ENCODE measurements at places on chromosomes 7 and 10.

DNA sequence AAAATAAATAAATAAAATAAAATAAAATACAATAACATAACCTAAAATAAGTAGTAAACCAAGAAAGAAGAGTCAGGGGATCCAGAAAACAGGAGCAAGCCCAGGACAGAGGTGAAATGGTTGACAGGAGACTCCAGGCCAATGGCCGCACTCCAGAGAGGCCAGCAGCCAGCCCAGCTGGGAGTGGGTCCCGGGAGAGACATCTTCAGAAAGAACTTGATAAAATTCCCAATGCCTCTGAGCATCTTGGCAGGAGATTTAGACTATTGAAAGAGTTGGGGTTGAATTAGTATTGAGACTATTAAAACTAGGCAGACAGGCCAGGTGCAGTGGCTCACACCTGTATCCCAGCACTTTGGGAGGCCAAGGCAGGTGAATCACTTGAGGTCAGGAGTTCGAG is 62.6 kb downstream of the CLIP2 start:
- no peak for DNase-seq

DNA sequence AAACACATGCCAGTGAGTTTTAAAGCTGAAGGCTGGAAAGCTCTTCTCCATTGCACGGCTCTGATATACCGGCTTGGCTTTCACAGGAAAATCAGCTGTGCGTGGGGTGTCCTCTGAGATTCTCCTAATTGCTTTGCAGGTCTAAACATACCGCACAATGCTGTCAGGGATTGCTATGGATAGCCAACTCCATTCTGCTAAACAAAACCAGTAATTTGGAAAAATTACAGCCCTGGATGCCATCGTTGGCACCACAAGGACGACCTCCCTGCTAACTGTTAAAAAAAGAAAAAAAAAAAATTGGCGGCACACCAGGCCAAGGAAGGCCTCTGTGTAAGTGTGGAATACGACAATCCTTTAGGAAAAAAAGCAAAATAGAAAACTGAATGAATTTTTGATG is 118.6 kb upstream of the ADARB2 start:
- no peak for DNase-seq

DNA sequence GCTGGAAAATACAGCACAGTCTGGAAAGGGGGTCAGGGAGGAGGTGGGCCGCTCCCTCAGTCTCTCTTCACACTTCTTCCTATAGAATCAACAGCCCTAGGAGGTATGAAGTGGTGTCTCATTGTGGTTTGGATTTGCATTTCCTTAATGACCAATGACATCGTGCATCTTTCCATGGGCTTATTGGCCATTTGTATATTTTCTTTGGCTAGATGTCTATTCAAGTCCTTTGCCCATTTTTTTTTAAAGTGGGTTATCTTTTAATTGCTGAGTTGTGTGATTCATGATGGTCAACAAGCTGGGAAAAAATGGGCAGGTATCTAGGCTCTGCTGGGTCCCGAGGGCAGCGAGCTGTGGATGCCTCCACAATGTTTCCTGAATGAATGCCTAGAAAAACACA is 29.1 kb downstream of the TMEM130 start:
- DNase-seq = no peak

GRCh38 chr7:118153551-118154177 is 30.3 kb upstream of the LSM8 start:
- DNase-seq = no peak

- DNase-seq = no peak
Measured at GRCh38 chr10:59036311-59037017, 140.0 kb upstream of the PHYHIPL start.

DNA sequence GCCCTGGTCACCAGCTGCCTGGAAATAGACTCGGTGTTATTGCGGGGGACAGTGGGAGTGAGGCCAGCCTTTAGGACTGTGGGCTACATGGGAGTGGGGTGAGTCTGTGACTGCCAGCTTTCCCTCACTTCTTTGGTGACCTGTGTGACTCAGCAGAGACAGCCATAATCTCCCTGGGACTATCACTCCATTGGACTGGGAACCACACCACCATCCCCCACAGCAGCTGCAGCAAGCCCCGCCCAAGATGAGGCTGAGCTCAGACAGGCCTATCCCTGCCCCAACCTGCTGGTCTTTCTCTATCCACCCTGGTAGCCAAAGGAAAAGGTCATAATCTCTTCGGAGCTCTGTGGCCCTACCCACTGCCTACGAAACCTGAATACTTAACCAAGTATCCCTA is 263.2 kb downstream of the FZD1 start:
- no peak for DNase-seq

- DNase-seq = no peak
Measured at GRCh38 chr10:103798511-103798910, 56.9 kb downstream of the SH3PXD2A start.

DNA sequence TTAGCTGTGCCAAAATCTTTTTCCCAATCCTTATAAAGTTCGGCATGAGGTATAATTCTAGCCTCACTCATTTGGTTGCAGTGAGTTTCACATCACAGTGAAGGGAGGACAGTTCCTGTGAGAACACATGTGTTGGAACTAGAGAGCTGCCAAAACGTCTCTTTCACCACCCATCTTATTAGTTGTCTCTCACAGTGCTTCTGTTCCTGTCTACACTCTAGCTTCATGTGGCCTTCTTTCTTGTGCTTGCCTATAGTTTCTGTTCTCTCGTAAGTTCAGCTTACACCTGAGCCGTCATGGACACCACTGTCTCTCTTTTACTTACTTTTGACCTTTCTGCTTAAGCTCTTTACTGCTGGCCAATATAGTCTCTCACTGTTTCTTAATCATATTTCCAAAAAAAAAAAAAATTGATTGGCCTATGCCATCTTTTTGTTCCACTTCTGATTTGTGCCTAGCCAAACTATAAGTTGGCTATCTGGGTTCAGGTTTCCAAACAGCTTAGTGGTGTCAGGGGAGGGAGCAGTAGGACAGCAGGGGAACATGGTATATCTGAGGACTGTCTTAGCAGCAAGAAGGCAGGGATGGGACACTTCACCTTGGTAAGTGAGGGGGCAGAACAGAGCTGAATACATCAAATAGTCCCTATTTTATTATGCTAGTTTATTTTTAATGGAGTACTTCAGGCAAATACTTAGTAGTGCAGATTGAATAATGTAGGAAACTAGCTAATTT is 38.0 kb downstream of the ZNRF2 start:
- no peak for DNase-seq

GRCh38 chr10:91162050-91162494 is 58.4 kb upstream of the PCGF5 start:
- DNase-seq = no peak

GRCh38 chr7:47764746-47765145 is 182.8 kb upstream of the TNS3 start:
- no peak for DNase-seq

- DNase-seq = no peak
Measured at GRCh38 chr7:70619130-70619529, 512.8 kb upstream of the GALNT17 start.

- no peak for DNase-seq
Measured at GRCh38 chr7:70028620-70029019, 430.3 kb downstream of the AUTS2 start.

- DNase-seq = no peak
Measured at GRCh38 chr7:115965796-115966475, 64.6 kb downstream of the TFEC start.

- no peak for DNase-seq
Measured at GRCh38 chr10:72425133-72425532, 70.4 kb upstream of the DNAJB12 start.

DNA sequence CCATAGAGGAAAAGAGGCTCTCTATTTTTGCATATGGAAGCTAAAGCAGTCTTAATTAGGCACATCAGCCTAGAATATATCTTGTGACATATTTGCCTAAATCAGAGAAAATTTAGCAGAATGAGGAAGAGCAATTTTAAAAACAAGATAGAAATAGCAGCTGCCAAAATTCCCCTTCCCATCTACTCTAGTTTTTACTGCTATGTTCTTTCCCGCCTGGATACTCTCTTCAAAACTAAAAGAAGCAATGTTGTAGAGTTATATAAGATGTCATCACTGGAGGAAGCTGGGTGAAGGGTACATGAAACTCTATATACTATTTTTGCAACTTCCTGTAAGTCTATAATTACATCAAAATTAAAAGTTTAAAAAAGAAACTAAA is 87.0 kb downstream of the ARMH3 start:
- no peak for DNase-seq

Data from NCI-H1436 (cell line).